ENCODE measurements at places on chromosomes 2 and 18.

- no peak for DNase-seq
Measured at GRCh38 chr2:199814101-199814816, 36.7 kb downstream of the FTCDNL1 start.

- DNase-seq = no peak
Measured at GRCh38 chr2:185618625-185619024, 120.0 kb upstream of the FSIP2 start.

GRCh38 chr2:233355916-233356315 is 1.6 kb downstream of the DGKD start:
- DNase-seq = no peak

DNA sequence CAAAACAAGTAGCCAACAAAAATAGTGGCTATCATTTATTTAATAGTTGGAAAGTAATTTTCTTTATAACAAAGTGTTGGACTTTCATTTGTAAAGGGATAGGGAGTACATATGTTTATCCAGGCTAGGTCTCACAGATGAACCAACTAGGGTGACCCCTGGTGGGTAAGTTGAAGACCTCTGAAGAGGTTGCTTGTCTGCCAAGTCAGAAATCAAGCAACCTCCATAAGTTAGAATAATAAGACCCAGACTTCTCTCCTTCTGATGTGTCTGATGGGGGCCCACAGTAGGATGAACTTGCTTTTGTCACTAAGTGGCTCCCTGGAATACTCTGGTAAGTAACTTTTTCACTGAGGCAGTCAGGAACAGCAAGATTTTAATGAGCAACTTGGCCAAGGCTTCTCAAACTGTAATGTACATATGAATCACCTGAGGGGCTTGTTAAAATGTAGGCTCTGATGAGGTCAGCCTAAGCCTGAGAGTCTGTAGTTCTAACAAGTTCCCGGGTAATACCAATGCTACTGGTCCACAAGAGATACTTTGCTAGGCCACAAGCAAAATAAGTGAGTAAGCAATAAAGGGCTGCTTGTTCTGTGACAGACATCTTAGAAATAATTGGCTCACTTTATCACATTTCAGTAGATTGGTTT is 319.6 kb downstream of the PIK3C3 start:
- no peak for DNase-seq

DNA sequence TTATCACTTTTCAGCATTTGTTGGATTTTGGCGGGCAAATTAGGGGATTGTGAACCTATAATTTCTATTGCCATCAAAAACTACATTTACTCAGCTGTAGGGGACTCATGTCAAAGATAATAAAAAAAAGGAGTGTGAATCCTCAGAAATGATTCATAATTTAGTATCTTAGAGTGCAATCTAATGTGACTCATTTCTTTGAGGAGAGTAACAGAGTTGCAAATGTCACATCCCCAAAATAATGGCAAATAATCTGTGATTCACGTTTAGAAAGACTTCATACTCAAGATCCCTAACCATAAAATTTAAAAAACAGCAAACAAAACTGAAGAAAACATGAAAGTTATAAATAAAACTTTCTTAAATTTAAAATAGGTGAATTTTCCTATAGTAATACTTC is 373.0 kb downstream of the CDH2 start:
- no peak for DNase-seq

GRCh38 chr2:70706026-70706795 is 61.8 kb downstream of the ADD2 start:
- DNase-seq = no peak

DNA sequence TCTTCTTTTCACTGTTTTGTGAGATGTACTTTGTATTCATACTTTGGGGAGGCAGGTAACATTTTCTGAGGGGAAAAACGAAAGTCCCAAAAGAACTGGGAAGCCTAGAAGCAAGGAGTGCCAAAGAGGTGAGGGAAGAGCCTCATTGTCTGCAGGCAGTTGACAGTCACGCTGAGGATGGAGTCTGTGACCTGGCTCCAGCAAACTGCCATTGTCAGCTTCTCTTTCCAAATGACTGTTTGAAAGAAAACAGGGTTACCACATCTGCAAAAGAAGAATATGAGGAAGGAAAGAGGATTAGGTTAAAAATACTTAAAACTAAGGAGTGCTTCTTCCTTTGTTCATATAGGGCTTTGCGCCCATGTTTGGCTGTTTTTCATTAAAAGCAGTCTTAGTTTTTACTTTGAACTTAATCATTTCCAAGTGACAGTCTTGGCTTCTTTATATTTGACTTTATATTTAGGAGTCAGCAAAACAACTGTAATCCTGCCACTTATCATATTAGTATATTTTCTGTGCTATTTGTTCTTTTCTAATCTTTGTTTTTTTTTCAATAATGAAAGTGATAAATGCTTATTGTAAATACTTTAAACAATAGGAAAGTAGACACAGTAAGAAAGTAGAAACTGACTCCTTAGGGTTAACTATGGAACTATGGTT is 35.0 kb downstream of the CERS6 start:
- no peak for DNase-seq

DNA sequence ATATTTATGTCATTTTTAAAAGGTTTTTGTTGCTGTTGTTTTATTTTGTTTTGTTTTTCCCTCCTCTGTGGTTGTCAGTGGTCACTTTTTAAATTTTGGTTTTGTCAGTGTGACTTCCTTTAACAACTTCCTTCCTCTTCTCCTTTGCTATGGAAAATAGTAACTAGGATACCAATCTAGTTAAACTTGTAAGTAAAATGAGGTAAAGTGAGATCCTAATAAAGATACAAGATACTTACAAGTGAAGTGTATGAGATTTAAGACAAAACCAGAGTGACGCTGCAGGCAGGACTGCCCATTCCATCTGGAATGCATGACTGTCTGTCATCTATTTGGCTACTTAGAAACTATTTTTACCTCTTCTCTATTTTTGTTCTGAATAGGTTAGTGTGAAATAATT is 30.6 kb upstream of the CREB1 start:
- no peak for DNase-seq

GRCh38 chr2:20439503-20439902 is 7.4 kb upstream of the RHOB start:
- DNase-seq = no peak

DNA sequence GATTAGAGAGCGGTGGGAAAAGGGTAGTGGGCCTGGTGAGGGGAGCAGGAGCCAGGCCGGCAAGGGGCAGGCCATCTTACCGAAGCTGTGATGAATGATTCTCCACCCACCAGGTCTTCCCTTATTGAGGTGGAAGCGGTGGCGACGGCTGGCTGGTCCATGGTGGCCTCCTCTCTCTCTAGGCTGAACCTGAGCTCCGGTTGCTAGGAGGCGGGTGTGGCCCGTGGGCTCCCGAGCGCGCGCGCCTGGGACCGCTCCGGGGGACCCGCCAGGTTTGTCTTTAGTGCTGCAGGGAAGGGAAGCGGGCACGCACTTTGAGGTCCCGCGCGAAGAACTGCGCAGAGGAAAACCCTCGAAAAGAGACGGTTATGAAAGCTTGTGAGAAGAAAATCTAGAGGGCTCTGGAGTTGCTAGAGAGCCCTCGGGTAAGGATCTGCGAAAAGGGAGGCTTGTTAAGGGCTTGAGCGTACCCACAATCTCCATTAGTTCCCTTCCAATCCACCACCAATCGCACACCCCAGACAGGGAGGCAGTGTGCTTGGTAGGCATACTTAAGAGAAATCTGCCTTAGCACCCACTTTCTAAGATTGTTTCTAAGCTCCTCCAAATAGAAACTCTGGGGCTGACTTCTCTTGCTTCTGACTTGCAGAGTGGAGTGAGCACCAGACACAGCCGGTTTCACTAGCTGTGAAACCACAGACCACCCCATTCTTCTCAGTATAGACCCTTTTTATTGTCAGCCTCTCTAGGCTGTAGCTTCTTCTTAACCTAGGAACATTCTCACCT is at the start of gene STPG4:
TSS of gene STPG4 (minus strand) at position 218 of the 786 bp plus-strand sequence. CDS start at position 161, 57 bp downstream.
- DNase-seq = no peak

- DNase-seq = no peak
Measured at GRCh38 chr18:61820882-61821281, 71.9 kb downstream of the RNF152 start.

DNA sequence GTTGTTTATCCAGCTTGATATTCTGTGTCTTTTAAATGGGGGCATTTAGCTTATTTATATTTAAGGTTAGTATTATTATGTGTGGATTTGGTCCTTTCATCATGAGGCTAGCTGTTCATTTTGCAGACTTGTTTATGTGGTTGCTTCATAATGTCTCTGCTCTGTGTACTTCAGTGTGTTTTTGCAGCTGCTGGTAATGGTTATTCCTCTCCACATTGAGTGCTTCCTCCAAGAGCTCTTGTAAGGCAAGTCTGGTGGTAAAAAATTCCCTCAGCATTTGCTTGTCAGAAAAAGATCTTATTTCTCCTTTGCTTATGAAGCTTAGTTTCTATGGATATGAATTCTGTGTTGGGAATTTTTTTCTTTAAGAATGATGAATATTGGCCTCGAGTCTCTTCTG is 47.8 kb upstream of the NT5C1B start:
- DNase-seq = no peak

- no peak for DNase-seq
Measured at GRCh38 chr2:88683160-88684021, 8.1 kb upstream of the RPIA start.
